Activated CD4-positive, alpha-beta memory T cell treated with anti-CD3 and anti-CD28 coated beads for 36 hours (primary cell): ENCODE measurements at places on chromosomes 11 and 22. TPM values are rescaled to one million over a fixed set of nuclear protein-coding genes. Genes with fewer than 3 reads are reported as not detected.

GRCh38 chr11:75028321-75028720 is 39.6 kb downstream of the NEU3 start:
- DNase-seq, result no peak

- peak; percentile 69 for DNase-seq
These were observed 23.2 kb upstream of the ZBTB16 start for GRCh38 chr11:114036147-114036811.

DNA sequence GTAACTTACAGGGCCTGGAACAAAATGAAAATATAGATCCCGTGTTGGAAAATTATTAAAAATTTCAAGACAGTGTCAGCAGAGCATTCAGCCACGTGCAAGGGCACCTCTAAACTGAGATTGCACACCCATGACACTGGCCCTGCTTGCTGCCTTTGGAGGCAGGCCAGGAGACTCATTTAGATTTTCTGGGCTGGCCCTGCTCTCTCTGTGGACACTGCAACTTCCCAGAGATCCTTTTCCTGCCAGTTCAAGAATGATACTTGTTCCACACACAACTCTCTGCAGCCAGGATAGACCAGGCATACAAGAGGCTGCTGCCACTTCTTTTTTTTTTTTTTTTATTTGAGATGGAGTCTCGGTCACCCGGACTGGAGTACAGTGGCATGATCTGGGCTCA is 56.7 kb upstream of the PTPRJ start:
- no peak for DNase-seq

DNA sequence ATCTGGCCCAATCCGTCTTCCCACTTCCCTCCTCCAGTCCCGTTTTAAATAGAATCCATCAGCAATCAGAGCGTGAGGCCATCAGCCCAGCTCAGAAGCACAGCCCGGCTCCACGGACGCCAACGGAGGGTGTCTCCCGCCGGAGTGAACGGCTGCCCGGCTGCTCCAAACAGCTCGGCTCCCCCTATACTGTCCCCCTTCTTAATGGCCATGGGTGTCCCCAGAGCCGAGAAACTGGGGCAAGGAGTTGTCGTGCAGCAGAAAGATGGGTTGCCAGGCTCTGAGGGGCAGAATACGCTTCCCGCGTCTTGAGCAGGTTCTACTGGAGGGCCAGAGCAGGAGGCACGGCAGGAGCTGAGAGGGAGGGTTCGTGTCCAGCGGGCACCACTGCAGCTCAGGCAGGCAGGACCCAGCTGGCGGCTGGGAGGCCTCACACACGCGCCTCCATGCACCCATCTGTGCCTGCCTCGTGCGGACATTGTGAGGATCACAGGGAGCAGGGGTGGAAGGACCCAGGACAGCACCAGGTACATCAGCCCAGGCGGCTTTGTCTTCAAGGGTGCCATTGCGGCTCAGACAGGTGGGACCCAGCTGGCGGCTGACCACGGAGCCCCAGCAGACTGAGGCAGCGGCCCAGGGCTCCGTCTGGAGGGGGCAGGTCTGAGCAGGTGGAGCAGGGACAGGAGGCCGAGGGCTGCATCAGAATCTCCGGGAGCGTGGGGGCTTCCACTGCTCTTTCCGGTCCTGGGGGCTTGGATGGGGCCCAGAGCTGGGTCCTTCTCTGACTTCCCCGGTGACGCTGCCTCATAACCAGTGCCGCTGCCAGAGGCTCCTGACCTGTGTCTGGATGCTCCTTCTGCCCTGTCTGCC is 882.7 kb downstream of the BRD1 start:
- no peak for DNase-seq

DNA sequence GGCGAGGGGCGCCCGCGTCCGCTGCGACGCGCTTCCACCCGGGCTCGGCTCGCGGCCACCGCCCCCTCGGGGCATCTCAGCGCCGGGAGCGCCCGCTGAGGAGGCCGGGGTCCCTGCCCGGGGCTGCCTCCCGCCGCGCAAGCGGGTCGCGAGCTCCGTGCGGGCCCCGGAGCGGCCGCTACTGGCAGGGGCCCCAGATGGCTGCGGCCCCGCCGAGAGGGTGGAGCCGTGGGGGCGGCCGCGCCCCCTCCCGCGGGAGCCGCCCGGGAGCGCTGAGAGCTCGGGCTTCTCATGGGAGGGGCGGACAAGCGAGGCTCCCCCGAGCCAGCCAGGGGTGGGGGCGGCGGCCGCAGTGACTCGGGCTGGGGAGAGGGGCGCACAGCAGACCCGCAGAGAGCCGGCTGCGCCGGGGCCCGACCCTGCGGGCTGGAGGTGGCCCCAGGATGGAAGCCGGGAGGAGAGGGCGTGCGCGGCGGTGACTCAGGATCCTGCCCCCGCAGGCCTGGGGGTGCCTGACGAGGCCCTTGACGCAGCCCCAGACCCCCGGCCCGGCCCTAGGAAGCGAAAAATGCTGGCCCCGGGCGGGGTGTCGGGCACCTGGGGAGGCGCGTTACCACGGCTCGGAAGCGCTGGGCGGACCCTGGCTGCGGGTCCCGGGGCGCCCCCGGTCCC is 603 bp upstream of the ZFTA start:
- DNase-seq, result peak; percentile 56

DNA sequence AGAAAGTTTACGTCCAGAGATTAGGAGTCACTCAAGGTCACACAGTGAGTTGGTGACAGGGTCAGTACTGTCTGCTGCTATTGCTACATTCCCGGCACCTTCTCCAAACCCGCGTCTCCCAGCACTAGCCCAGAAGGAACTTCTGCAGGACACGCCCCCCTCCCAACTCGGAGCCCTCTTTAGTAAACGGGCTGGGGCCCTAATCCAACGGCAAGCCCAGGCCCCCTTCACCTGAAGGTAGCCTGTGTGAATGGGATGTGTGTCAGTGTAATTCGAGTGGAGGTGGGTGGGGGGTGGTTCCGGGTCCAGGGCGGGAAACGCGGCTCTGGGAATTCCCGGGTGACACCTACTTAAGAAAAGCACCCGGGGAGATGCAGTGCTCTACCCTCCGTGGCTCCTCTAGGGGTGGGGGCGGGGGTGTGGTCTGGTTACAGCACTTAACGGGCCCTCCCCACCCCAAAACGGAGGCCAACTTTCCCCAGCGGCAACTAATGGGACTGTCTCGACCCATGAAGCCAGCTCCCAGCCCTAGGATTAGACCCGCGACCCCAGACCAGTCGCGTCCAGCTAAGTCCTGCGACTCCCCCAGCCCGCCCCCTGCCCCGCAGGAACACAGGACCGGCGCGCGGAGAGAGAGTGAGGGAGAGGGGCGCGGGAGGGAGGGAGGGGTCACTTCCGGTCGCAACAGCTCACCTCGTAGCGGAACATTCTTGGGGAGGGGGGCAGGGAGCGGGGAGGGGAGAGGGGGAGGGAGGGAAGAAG is 468 bp downstream of the PATL1 start:
- DNase-seq, result peak; percentile 81

DNA sequence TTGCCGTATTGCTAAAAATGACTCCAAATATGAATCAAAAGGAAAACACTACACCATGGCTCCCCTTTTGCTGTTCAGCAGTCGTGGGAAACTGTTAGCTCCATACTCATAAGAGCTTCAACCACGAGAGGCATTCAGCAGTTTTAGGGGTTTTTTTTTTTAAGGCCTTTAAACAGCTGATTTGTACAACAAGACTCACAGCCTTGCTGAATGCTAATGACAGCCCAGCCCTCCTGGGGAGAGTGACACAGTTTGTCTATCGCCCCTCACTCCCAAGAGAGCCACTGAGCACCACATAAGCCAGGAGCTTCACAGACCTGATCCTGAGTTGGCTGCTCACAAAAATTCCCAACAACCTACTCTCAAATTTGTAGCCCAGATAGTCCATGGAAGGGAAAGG is 32.4 kb downstream of the GALNT18 start:
- DNase-seq, result no peak

- DNase-seq, result peak; percentile 9
These were observed 75.4 kb upstream of the KCNQ1OT1 start for GRCh38 chr11:2775083-2775625.

GRCh38 chr11:104565583-104565961 is 332.7 kb downstream of the CASP12 start:
- DNase-seq, result no peak

DNA sequence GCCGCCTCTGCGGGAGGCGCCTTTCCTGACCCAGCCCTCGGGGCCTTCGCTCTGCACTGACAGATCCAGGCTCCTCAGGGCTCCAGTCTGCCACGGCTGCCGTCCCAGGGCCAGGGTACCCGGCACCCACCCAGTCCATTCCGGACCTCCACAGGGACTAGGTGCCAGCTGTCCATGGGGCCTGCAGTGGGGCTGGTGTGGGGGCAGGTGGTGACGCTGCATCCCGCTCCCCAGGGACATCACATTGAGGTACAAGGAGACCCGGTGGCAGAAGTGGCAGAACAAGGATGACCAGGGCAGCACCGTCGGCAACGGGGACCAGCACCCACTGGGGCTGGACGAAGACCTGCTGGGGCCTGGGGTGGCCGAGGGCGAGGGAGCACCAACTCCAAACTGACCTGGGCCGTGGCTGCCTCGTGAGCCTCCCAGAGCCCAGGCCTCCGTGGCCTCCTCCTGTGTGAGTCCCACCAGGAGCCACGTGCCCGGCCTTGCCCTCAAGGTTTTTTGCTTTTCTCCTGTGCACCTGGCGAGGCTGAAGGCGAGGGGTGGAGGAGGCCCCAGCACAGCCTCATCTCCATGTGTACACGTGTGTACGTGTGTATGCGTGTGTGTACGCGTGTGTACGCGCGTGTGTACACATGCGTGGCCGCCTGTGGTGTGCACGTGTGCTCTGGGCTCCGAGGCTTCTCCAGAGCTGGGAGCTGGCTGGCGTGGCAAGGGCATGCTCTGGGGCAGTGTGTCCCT is 16.7 kb downstream of the RNH1 start:
- DNase-seq, result no peak

- DNase-seq, result no peak
These were observed 526.1 kb downstream of the MIAT start for GRCh38 chr22:27183474-27183873.

DNA sequence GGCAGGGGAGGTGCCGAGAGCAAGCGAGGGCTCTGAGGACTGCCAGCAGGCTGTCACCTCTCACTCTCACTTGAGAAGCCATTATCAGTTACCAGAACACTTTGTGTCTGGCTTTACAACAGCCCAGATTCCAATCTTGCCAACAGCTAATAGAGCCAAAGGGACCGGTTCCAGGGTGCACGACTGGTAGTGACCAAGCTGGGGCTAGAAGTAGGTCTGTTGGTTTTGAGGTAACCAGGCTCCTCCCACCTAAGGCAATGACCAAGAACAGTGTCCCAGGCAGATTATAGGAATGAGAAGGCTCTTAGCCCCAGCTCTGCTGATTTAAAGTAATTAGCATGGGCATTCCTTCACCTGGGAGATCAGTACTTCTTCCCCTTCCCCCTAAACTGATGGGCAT is 7.2 kb upstream of the IL10RA start:
- DNase-seq, result peak; percentile 11

GRCh38 chr22:39439170-39439569 is 17.6 kb upstream of the MGAT3 start:
- DNase-seq, result no peak

DNA sequence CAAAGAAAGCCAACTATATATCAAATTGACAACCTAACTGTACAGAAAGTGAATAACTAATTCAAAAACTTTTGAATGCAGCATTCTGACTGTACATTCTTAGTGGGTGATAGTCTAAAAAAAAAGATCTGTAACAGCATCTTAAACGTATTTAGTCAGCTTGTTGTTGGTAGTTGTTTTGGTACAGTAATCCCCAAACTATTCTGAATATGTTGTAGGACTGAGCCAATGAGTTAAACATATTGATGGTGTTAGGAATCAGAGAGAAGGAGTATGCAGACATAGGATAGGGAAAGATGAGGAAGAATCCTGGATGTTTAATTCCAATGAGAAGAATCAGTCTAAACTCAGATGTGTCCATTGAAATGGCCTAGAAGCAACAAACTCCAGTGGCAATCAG is 41.9 kb upstream of the KIRREL3 start:
- DNase-seq, result no peak

DNA sequence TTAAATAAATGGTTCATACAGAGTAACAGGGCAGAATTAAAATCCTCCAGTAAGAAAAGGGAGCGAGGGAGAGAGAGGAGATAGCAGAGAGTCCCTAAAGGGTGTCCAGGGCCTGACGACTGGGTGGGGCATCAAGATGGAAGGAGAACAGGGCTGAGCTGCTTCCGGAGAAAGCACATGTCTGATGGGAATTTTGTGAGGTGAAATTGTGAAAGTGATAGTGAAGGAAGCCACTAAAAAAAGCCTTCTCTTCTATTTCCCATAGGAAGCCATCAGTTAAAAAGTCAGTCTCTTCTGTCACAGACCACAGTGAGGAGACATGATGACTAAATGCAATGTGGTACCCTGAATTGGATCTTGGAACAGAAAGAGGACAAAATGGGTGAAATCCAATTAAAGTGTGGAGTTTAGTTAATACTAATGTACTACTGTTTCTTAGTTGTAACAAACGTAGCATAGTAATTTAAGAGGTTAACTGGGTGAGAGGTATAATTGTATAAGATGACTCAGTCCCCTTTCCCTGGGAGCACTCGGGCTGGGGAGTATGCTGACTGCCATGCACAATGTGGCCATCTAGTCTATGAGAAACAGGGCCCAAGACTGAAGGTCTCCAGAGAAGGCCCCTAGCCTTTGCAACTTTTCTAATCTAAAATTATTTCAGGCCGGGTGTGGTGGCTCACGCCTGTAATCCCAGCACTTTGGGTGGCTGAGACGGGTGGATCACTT is 29.5 kb upstream of the FCHSD2 start:
- no peak for DNase-seq

The FAM180B gene
- total RNA-seq, result not detected

The LRRC10B gene
- total RNA-seq, result not detected

The MS4A7 gene
- total RNA-seq, result not detected

The ADAMTS15 gene
- total RNA-seq, result not detected

The DUSP8 gene
- total RNA-seq, result 2.4 TPM

The FGF3 gene
- not detected for total RNA-seq

The HIPK3 gene
- total RNA-seq, result 35.4 TPM

The HTR3A gene
- not detected for total RNA-seq
